CD4-positive, alpha-beta memory T cell (primary cell): ENCODE measurements at places on chromosomes 1 and 21.

DNA sequence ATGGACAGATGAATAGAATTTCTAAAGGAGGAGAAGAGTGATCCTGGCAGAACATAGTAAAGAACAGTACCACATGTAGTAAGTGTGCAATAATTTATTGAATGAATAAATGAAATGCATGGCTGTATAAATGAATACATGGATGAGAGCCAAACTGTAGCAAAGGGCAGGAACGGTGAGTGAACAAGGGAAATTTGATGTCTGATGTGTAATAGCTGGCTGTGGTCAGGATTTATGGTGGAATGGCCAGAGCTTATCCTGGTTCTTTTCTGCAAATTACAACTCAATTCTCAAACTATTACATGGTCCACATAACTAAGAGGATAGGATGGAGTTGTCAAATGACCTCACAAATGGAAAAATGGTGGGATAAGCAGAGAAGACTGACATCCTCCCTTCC is 43.2 kb upstream of the ARHGAP29 start:
- no peak for DNase-seq

DNA sequence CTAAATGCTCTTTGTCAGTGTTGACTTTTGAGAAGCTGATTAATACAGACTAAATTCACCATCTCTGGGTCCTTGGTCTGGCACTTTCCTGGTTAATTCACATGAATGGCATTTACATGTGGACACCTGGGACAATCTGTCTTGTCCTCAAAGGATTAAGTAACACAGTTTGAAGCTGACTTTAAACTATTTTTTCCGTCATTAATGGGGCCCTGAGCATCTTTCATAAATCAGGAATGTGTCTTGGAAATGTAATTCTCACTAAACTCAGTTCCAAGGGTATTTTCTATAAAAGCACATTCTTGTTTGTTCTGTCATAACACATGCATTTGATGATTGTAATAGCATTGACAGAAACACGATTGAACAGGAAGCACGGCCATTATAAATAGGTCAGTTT is 26.7 kb upstream of the NBL1 start:
- DNase-seq: no peak

DNA sequence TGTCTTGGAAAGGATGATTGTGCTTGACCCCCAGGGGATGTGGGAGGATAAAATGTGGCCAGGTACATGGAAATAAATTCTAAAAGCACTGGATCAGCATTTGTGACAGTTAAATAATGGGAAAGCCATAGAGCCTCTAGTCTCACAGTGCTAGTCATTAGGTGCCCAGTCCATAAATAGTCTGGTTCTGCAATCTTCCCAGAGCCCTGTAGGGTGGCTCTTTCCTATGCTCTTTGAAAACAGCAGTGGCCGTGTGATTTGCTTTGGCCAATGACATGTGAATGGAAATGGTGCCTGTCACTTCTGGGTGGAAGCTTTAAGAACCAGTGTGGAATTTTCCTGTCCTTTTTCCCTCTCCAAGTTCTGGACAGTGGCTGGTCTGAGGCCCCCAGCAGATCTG is 113.2 kb downstream of the TRABD2B start:
- no peak for DNase-seq

- no peak for DNase-seq
Observed at GRCh38 chr1:222777977-222778376, 36.9 kb upstream of the DISP1 start.

GRCh38 chr1:39788426-39788757 is 273 bp downstream of the BMP8B start:
- no peak for DNase-seq
